T-helper 22 cell (primary cell): ENCODE measurements at places on chromosomes 7 and 10.

- no peak for DNase-seq
These were observed 4.4 kb downstream of the ZNF485 start for GRCh38 chr10:43610636-43611035.

DNA sequence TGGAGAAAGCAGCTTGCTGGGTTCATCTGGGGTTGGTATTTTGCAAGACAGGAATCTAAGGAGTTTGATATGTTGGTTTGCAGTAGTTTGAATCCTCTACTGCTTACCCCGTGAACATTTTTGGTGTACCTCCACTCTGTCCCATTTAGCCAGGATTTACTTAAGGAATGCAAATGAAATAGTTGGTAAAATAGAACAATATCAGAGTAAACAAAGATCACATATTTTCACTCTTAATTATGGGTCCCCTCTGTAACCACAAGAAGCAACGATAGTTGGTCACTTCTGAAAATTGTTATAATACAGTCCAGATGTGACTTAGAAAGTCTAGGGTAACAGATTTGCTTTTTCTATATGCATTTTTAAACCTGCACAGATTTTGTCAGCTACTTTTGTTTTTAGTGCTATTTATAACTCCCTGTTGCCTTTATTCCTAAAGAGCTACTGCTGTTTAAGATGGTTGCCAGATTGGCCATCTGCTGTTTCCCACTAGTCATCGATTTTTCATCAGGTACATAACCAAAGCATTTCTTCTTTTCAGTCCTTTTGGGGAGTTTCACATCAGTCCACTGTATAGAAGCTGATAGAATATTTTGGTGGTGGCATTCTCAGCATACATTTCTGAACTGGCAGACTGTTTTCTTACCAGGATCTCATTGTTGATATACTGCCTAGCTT lies 37.6 kb downstream of the MAPK8 start:
- DNase-seq, result no peak

DNA sequence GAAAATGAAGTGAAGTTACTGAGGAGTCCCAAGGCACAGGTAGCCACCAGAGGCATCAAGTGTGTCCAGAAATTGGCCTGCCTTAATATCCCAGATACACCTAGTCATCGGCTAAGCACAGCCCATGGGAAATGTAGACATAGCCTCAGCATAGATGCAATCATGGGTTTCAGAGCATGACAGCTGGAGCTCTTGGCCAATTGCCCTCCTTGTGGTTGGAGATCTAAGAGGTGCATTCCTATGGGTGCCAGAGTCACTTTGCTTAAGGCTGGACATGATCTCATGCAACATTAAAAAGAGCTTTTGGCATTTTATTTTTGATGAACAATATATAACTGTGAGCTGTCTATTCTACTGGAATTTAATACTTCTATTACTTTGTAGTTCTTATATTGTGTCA lies 758.0 kb upstream of the LRRTM3 start:
- DNase-seq, result no peak

GRCh38 chr10:117597216-117597615 lies 54.7 kb downstream of the EMX2 start:
- DNase-seq, result no peak

DNA sequence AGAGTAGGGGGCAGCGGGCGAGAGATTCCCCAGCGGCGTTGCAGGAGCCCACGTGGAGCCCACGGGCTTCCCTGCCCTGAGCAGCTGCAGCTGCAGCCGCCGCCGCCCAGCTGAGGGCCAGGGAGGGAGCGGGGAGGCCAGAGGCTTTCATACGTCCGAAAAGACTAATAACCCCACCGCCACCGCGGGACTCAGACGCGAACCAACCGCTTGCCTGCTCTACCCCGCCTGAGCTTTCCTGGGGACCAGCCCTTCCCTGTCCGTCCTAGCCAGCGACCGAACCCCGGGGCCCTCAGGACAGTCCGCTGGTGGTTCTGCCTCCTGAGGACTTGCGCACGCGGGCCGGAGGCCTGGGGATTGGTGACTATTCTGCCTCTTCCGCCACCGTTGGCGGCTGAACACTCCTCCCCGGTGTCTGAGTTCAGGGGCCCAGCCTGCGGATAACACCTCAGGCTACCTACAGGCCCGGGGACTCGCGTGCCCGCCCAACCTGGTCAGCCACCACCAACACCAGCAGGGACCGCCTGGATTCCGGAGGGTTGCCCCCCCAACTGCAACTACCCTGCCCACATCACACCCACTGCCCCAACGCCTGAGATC lies 18.4 kb downstream of the IFT22 start:
- no peak for DNase-seq

- no peak for DNase-seq
These were observed 227.4 kb upstream of the PPP2R2D start for GRCh38 chr10:131673396-131673795.

DNA sequence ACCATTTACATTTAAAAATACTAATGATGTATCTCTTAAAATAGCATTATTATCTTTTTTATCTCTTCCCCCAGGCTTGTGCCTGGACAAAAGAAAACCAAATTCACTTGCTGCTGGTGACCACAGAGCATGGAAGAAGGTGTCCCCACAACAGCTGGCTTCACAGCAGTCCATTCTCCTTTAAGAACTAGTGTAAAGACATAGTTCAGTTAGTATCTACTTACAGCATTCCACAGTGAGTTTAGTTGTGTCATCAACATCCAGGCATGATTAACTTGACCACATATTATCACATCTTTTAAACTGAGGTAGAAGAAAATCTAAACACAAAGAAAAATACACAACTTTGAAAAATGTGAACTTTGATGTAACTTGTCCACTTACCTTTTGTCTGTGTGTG lies 55.0 kb downstream of the LRRC17 start:
- DNase-seq, result no peak

DNA sequence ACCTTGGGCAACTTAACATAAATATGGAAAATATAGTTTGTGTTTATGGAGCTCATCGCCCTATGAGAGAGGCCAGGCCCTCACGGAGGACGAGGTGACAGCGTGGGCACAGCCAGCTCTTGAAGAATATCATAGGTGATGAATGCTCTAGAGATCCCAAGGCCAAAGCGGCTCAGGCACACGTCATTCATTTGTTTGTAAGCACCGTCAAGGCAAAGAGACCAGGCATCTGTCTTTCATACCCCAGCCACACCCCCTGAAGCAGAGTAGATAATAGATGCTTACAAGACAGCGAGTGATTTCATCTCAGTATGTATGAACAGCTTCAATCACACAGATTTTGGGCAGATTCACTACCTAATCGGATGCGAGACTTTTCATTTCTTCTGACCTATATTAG lies 242.1 kb upstream of the C7orf33 start:
- DNase-seq, result no peak

DNA sequence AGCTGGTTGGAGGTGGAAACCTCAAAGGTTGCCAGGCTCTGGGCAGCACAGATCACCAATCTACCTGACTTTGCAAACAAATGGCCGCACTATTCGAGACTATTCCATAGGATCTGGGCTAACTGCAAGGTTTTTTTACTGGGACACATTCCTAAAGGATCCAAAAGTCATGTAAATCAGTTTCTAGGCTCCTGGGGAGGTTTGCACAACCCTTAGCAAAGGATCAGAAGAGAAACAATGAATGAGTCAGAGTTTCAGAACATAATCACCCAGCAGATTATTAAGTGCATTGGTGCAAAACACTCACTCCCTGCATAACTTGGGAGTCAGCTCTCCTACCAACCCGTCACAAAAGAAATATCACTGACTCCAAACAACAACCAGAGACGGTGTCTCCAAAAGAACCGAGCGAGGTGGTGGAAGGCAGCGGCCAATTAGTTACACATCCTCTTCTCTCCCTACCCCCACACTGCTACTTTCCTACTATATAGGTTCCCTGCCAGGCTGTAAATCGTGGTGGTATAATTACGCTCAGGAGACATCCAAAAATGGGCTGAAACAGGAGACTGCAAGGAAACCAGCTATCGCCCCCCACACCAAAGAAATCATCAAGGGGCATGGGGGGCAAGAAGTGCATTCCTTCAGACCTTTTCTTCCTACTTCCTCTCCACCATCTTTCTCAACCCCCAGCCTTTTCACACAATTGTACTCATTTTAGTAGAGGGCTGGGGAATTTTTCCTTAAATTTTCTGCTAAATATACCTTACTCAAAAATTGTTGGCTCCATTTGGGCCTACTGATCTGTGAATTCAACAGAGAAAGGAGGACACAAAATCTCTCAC lies 3.2 kb downstream of the UBE2H start:
- DNase-seq, result no peak

DNA sequence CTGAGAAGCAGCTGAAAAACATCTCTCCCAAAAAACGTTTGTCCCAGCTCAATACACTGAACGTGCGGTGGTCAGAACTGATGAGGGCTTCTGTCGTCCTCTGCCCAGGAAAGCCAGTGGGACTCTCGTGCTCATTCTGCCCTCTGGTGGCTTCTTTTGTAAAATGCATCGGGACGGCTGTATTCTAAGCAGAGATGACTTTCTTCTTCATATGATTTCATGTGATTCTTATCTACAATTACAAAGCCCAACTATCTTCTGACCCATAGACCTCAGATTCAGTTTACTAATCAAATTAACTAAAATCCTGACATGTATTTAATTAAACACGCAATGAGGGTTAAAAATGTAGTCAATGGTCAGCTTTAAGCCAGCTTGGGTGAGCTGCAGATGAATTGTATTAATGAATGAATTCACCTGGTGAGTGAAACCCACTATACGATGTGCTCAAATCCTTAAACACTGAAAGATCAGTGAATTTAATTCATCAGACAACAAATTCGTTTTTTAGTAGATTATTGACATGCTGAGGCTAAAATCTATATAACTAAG lies 117.6 kb upstream of the FAM204A start:
- DNase-seq, result no peak

DNA sequence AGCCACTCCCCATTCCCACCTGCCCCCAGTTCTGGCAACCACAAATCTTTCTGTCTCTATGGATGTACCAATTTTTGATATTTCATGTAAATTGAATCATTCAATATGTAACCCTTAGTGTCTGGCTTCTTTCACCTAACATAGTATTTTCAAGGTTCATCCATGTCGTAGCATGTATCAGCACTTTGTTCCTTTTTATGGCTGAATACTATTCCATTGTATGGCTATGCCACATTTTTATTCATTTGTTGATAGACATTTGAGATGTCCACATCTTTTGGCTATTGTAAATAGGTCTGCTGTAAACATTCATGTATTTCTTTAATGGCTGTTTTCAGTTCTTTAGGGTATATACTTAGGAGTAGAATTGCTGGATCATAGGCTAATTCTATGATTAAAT lies 270.5 kb downstream of the FGFR2 start:
- no peak for DNase-seq

DNA sequence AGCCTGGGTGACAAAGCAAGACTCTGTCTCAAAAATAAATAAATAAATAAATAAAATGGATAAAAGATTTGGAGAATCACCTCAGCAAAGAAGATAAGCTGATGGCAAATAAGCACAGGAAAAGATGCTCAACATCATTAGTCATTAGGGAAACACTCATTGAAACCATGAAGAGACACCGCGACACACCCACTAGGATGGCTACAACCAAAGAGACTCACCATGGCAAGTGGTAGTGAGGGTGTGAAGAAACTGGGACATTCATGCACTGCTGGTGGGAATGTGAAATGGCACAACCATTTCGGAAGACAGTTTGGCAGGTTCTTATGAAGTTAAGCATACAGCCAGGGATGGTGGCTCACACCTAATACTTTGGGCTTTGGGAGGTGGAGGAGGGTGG lies 37.8 kb upstream of the FXYD4 start:
- no peak for DNase-seq

DNA sequence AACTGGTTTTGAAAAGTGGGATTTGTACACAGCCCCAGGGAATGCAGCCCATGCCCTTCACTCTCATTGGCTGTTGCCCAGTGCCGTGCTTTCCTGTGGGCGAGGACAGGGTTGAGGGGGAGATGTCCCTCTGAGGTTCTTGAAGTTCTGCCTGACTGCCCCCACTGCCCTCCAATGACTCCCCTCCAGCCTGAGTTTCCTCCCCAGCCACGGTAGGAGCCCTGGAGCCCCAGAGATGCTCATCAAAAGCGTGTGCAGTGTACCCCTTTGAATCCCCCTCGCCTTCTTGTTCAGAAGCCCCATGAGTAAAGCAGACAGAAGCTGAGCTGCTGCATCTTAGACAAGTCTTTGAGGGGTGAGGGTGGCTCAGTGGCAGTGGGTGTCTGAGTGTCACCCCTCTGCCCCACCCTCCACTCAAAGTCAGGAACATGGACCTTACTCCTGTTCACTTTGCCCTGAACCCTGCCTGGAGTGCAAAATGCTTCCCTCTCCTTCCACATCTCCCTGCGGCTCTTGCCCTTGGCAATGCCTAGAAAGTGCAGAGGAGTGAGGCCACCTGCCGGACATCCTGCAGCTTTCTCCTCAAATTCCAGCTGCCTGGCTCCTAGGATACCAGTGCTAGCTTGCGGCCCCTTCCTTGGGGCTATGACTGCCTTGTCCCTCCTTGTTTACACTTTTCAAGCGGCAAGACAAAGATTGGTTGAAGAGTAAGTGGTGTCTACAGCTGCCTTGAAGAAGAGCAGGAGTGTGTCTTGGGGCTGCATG lies 19.9 kb downstream of the FAM241B start:
- DNase-seq, result no peak

GRCh38 chr7:36741866-36742265 lies 17.6 kb upstream of the AOAH start:
- no peak for DNase-seq

- DNase-seq, result no peak
These were observed 82.7 kb downstream of the PLCE1 start for GRCh38 chr10:94076325-94076841.

DNA sequence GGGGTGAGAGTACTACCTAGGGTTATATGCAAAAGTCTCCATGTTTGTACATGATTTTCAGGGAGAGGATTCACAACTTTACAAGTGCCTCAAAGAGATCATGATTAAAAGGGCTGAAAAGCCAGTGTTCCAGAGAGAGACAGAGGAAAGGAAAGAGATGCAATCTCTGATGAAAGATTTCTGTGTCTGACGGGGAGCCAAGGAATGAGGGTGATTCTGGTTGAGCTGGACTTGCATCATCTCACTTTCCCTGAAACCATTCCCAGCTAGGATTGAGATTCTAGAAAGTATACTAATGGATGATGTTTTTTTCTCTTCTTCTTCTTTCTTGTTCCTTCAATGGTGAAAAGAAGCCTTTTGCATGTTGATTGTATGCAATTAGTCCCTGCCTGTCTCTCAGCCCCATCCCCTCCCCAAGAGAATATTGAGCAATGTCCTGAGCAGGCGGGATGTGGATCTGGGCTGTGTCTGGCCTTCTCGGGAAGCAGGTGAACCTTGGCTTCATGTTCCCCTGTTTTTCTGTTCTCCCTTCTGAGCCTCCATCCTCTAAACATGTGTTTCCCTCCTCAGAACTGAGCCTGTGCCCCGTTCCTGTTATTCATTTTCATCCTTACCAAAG lies 186.1 kb downstream of the ZNF365 start:
- DNase-seq, result no peak

DNA sequence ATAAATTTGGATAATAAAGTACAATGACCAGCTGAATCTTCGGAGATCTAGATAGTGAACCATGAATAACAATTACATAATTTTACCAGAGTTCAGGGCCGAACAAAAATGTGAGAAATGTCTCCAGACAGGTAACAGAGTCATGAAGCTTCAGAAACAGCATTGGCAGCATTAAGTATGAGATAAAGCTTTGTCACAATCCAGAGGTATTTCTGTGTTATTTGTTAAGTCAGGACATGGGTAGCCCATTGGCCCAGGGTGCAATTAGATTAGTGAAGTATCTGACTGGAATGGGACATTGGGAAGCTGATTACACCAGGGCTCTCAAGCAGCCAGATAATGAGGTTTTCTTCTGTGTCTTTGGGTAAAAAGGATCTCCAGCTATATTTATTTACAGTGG lies 184.2 kb upstream of the PPP1R3A start:
- DNase-seq, result no peak
